ENCODE measurements at places on chromosomes 2 and 18.

- no peak for DNase-seq
These were observed 2.0 kb downstream of the ITGA6 start for GRCh38 chr2:172429301-172429968.

GRCh38 chr2:193907561-193907960, 1712.8 kb upstream of the TMEFF2 start:
- DNase-seq: no peak

DNA sequence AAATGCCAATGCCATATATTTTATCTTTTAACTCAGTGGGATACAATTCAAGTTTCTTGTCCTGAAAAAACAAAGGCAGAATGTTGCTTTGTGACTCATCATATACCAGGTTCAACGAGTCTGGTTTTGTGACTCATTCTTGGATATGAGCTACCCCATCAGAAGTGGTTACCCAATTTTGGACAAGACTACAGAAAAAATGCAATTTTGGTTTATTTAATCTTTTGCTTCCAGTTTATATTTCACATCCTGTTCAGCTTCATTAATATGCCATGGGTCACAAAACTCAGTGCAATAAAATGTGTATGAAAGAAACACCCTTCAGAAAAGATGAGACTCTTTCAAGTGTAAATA, 25.0 kb downstream of the FN1 start:
- DNase-seq: no peak

DNA sequence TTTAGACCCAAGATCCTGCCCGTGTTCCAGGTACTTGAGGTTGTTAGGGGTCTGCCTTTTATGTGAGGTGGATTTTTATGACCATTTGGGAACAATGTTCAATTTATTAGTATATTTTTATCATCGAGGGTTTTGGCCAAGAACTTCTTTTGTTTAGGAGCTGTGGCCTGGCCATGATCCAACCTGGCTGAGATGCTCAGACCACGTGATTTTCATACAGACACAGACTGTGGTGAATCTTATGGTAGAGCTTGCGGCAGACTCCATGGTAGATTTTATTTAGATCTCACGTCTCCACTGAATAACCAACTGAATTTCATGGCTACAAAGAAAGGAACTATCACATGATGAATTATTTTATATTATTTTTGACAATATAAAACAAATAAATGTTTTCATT, 405.5 kb upstream of the VWC2L start:
- no peak for DNase-seq

GRCh38 chr2:196610796-196611195, 28.7 kb upstream of the CCDC150 start:
- no peak for DNase-seq

- no peak for DNase-seq
These were observed 220.3 kb downstream of the C1D start for GRCh38 chr2:67842375-67842959.

- DNase-seq: no peak
These were observed 219.2 kb downstream of the LRP1B start for GRCh38 chr2:141911485-141912066.

DNA sequence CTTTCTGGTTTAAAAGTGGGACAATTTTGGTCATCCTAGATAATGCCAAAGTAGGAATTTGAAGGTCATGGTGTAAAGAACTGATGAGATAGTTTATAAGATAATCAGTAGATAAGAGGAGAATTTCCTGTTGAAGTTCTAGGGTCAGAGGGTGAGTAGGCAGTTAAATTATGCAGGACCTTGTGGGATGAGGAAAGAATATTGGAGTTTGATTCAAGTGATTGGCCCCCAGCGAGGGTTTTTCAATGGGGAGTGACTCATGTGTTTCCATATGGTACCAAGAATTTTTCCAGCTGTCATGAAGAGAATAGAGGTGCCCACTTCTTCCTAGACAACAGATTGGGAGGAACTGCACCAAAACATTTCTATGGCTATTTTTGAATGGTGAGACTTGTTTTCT, 940.2 kb upstream of the ZEB2 start:
- no peak for DNase-seq

- peak; percentile 13 for DNase-seq
These were observed 636 bp downstream of the ARL4C start for GRCh38 chr2:234496055-234496834.

DNA sequence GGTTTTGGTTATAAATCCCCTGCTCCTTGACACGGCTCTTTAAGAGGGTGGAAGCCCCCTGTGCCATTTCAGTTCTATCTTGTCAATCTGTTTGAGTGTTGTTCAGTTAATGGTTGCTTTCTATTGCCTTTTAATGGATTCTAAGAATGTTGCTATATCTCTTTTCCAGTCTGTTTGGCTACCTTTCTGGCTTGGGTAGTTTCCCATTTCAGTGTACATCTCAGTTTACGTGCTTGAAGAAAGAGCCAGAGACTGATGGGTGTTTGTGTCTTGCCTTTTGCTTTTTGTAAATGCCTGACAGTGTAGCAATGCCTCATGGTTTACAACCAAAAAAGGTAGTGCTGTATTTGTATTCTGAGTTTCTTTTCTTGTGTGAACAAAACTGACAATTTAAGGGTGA, 45.3 kb downstream of the SPATS2L start:
- no peak for DNase-seq

- no peak for DNase-seq
These were observed 331.5 kb upstream of the LRP1B start for GRCh38 chr2:142462306-142462705.

- DNase-seq: no peak
These were observed 33.0 kb downstream of the SLC14A1 start for GRCh38 chr18:45757005-45757404.

- DNase-seq: no peak
These were observed 554.5 kb downstream of the STK39 start for GRCh38 chr2:167692936-167693335.

GRCh38 chr2:96501471-96501874, 3.7 kb downstream of the NEURL3 start:
- no peak for DNase-seq

DNA sequence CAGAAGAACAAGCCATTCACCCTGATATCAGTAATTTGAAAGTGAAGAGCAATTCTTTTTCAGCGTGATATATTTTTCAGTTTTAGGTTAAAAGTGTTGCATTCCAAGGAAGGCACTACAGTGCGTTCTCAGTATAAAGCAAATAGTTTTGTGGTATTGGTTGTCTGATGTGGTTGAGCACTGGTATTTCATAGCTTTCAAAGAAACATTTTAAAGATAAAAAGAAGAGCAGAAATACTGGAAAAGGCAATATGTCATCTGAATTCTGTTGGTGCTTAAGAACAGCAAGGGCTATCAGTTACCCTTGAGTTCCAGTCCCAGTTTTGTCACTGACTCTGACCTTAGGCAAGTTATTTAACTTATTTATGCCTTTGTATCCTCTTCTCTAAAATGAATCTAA, 191.6 kb downstream of the BABAM2 start:
- no peak for DNase-seq

GRCh38 chr2:181627545-181627944, 29.4 kb downstream of the CERKL start:
- no peak for DNase-seq

- no peak for DNase-seq
These were observed 12.5 kb downstream of the SPTBN1 start for GRCh38 chr2:54468673-54469072.

- DNase-seq: no peak
These were observed 247.7 kb downstream of the ZNF385B start for GRCh38 chr2:179613701-179614100.

- no peak for DNase-seq
These were observed 17.0 kb downstream of the WDPCP start for GRCh38 chr2:63571291-63571690.

DNA sequence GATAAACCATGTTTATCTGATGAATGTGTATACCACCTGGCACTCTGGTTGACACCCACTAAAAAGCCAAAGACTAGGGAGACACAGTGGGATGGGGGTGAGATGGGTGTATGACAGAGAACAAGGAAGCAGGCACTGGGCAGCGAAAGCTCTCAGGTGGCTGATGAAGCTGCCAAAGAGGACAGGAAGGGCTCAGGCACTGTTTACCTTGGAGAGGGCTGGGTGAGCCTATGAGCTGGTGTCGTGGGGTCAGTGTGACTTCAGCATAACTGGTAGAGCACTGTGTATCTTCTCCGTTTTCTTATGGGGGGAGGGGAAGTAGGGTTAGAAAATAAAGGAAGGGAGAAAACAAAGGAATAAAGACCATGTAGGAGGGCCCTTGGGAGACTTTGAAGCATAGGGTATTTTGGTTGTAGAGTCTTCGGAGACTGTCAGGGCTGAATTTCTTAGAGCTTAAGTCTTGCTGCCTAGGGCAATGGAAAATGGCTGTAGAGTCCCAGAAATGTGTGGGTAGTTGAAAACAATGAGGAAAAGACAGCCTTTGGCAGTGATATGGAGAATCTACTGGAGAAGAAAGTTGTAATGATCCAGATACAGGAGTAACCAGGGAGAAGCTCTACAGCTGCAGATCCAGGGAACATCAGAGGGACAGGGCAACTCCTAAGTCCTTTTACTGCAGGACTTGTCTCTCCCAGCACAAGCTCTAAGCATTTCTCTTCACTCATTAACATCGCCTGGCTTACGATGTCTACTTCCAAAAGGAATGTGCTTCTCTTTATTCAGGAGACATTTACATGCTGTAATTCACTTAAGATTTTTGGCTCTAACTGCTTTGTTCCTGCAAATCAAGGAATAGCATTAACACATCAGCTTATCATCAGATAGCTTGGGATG, 120.0 kb downstream of the AQP4 start:
- no peak for DNase-seq

- DNase-seq: no peak
These were observed 37.3 kb downstream of the ADD2 start for GRCh38 chr2:70730730-70731129.

DNA sequence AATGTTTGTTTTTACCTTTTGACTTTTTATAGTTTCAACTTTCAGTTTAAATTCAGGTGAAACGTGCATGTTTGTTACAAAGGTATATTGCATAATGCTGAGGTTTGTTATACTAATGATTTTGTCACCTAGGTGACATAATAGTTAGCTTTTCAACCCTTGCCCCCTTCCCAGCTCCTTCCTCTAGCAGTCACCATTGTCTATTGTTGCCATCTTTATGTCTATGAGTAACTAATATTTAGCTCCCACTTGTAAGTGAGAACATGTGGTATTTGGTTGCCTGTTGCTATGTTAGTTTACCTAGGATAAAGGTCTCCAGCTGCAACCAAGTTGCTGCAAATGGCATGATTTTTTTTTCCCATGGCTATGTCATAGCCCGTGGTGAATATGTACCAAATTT, 322.3 kb upstream of the SETBP1 start:
- no peak for DNase-seq

- no peak for DNase-seq
These were observed 51.5 kb upstream of the CTAGE1 start for GRCh38 chr18:22469061-22469734.

DNA sequence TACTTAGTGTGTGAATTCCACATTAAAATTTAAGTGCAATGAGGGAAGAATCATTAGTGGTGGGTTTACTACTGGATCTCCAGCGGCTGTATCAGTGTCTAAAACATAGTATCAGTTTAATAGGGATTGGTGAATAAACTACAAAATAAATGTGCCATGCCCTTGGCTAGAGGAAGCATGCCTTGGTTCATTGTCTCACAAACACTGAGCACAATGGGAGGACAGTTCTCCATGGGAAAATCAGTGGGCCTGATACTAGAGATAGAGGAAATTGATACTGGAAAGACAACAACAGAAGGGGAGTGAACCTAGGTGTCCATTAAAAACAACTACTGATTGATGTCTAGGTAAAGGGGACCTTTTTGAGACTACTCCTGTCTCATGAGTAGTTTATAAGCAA, 971.6 kb downstream of the SUCLG1 start:
- no peak for DNase-seq

- no peak for DNase-seq
These were observed 21.3 kb upstream of the ACKR3 start for GRCh38 chr2:236548179-236548921.

DNA sequence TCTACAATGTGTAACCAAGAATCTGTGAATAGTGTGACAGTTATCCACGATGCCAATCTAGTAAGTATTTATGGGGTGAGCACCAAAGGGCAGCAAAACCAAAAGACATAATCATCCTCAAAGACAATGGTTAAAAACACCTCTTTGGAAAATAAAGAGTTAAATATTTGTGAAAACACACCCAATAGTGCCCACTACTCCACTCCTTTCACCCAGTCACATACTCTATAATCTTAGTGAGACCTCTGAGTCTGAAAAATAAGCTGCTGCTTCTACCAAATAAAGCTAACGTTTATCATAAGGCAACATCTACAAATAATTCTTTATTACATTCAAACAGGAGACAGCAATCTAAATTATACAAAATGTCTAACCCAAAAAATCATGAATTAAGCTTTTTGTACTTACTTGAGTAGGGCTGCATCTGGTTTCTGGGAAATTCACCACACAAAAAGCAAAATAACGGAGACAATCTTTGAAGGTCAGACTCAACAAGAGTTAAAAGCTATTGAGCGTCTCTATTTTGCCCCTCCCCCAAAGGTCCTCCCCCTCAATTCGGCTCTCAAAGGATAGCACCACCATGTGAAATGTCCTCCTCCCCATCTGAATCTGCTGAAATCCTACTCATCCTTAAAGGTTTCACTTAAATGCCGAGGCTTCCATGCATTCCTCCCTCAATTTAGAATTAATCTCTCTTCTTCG, 2.0 kb downstream of the RAPH1 start:
- no peak for DNase-seq

- DNase-seq: no peak
These were observed 397.3 kb downstream of the ARHGAP15 start for GRCh38 chr2:143526498-143526897.

DNA sequence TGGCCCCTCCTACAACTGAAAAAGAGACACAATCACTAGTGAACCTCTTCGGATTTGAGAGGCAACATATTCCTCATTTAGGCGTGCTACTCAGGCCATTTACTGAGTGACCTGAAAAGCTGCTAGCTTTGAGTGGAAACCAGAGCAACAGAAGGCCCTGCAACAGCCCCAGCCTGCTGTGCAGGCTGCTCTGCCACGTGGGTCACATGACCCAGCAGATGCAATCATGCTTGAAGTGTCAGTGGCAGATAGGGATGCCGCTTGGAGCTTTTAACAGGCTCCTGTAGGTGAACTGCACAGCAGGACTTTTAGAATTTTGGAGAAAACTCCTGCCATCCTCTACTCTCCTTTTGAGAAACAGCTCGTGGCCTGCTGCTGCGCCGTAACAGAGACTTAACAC, 578.6 kb upstream of the RAB6C start:
- no peak for DNase-seq

DNA sequence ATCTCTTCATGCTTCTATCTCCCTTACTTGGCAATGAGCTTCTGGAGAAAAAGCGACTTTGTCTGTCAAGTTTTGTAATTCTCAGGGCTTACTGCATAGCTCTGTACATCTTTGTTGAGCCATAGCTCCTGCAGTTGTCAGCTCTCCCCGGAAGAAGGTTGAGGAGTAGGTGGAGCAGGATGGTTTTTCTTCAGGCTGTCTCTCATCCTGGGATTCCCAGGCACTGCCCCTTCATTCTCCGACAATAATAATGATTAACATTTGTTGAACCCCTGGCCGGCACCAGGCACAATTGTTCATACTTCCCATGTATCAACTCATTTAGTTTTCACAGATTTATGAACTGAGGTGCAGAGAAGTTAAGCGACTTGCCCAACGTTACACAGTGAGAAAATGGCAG, 23.5 kb upstream of the RHOB start:
- no peak for DNase-seq

DNA sequence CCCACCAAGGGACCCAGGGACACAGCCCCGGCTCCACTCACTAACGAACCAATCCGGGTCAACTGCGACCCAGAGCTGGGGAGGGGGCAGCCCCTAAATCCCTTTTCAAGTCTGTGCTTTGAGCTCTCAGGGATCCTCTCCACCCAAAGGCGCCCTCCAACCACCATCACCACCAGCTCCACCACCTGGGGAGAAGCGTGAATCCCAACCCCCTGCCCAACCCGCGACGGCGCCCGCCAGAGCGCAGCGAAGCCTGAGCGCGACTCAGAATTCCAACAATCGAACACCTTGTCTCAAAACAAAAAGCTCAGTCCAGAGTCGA, 497 bp downstream of the DSC3 start:
- no peak for DNase-seq
